Activated T-cell treated with anti-CD3 and anti-CD28 coated beads, Interleukin-2, amount 50 U/mL, for 48 hours (primary cell): ENCODE measurements at places on chromosomes 3 and 15.

DNA sequence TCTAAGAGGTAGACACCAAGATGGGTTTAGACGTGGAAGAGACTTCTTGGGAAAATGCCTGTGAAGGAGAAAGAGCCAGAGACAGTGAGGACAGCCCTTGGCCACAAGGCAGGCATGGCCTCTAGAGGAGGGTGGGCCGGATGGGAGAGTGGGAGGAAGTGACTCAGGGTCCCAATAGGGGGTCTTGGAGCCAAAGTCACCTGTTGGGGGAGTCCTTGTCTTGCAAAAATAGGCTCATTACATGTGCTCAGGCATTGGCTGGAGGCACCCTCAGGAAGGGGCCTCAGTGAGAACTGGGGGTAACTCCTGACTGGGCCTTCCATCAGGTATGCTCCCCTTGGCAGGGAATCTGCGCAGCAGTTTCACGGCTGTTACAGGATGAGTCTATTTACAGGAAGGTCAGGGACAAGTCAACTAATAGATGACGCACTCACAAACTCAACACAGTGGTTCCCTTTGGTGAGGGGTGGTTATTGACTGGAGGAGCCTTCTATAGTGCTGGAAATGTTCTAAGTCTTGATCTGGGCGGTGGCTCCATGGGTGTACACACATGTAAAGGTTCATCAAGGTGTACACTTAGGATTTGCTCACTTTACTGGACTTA, 259.6 kb downstream of the XXYLT1 start:
- DNase-seq, result no peak

GRCh38 chr3:138297059-138297607, 32.5 kb downstream of the NME9 start:
- DNase-seq, result peak; percentile 39

DNA sequence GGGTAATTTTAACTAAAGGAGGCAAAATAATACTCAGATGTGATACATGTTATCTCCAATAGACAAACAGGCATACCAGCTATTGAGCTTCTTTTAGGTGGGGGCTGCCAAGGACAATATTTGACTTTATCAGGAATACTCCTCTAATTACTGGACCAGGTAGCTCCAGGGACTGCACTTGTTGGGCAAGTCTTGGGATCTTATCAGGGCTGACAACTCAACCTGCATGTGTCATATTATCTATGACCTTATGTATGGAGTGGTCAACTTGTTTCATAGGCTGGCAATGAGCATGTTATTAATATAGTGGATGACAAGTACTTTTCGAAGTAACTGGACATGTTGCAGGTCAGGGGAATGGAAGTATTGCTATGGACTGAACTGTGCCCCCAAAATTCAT, 15.0 kb upstream of the ZNF445 start:
- no peak for DNase-seq

- DNase-seq, result no peak
These were observed 26.0 kb upstream of the BOC start for GRCh38 chr3:113185194-113185835.

- DNase-seq, result no peak
These were observed 133.9 kb downstream of the MYLK start for GRCh38 chr3:123750209-123750608.

DNA sequence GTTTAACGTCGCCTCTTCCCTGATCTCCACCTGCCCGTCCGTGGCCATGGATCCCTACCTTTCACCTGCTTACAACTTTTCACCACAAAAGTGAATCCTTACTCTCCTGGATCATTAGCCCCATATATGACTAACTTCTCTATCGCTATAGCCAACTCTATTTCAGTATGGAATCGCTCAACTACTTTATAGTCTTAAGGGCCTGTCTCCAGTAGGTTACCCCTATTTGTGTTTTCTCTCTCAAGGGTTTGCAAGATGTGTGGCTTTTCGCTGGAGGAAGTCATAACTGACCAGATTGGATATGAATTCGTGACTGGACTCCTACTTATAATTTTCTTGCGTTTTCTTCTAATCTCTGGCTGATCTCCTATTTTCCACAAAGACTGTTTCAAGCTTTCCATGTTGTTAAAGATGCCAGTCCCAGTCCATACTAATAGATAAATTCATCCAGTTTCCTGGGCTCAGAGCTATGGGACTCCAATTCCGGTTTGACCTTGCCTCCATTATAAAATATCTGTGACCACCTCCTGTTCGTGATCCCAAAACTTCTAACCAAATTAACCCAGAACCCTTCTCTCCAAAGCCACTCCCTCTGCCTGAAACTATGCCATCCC, 1.3 kb upstream of the STAG1 start:
- no peak for DNase-seq

DNA sequence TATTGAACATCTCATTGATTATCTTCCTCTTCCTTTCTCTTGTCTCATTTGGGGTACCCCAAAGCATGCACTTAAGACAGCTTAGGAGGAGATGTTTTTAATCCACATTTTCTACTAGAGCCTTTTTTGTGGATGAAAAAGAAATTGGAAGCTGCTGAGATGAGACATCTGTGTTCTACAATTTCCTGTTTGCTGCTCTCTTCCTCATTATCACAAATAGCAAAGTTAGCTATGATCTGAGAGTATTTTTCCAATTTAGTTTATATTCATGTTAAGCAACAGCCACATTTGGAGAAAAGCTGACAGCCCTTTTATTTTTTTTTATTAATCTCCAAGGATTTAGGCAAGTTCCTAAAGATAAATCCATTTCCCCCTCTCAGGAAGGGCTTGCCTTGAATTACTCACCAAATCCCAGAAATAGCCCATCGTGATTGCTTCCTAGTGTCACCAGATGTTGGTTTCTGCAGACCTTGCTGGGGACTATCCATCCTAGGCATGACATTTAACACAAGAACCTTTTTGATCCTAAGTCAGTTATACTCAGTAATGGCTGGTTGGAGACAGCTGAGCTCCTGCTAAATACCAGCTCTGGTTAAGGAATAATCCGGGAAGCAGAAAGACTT, 70.8 kb upstream of the FILIP1L start:
- no peak for DNase-seq

DNA sequence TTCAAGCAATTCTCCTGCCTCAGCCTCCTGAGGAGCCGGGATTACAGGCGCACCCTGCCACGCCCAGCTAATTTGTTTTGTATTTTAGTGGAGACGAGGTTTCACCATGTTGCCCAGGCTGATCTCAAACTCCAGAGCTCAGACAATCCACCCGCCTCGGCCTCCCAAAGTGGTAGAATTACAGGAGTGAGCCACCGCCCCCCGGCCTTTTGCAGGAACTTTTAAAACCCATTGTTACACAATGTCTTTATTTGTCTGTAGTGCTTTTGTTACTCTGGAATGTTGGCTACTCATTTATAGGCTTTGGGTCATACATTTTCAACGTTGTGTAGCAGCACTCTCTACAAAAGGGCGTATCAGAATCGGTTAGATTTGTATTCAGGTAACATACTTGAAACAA, 499.1 kb downstream of the ROBO2 start:
- no peak for DNase-seq

- DNase-seq, result no peak
These were observed 240.3 kb downstream of the FGF12 start for GRCh38 chr3:192487033-192487432.

GRCh38 chr3:87120881-87121280, 106.2 kb upstream of the CHMP2B start:
- no peak for DNase-seq

- no peak for DNase-seq
These were observed 189.3 kb upstream of the TPM1 start for GRCh38 chr15:62853114-62853840.

DNA sequence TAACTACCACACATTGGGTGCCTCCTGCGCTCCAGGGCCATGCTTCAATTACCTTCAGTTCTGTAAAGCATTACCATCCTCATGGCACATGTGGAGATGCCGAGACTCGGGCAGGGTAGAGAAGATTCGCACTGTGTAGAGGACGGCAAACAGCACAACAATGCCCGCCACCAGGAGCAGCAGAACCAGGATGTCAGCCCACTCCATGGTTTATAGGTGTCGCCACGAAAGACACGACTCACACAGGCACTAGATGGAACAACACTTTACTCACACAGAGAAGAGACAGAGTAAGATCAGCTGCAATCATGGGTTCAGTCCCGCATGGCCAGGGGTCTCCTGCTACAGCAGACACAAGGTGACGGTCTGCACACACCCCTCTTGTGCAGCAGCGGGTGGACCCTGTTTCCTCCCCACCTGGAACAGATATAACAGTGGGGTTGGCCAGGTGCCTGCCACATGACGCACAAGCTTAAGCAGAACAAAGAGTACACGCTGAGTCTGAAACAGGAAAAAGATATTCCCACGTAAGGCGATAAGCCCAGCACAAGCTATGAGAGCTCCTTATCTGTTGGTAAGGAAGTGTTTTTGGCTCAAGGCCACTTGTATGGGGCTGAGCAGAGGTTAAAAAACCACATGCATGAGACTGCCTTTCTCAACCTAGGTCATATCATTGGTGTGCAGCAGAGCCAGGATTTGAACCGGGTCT, 2.5 kb upstream of the TBC1D21 start:
- DNase-seq, result no peak

GRCh38 chr15:52351206-52351908, 55.8 kb upstream of the MYO5C start:
- no peak for DNase-seq

DNA sequence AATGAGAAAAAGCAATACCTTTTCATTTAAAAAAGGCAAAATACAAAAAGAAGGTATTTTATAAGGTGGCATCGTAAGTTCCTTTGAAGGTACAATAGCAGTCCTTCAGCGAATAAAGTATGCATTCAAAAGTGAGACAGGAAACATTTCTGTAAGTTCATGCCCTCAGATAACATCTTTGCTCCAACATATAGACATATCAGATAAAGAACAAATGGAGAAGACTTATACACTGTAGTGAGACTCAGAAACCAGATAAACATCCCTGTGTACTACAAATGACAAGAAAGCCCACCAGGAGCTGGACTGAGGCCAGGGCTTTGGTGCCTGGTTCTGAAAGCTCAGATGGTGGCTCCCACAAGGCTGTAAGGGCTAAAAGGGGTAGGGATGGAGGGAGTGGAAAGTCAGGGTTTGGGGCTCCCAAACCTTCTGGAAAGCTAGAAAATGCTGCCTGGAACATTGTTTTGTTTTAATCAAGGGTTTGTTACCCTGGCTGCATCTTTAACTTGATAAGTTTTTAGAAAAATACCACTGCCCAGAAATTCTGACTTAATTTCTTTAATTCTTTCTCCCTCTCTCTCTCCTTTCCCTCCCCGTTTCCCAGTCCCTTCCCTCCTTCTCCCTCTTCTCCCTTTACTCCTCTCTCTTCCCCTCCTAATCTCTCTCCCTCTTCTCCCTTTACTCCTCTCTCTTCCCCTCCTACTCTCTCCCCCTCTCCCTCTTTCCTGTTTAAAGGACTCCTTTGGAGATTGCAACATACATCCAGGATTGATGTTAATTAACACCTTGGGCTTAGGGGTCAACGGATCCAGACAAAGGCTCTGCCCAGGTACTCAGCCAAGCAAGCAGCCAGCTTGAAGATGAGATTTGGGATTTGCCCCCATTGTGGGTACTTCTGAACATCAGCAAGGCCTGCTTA, 126.1 kb downstream of the AQP9 start:
- no peak for DNase-seq

DNA sequence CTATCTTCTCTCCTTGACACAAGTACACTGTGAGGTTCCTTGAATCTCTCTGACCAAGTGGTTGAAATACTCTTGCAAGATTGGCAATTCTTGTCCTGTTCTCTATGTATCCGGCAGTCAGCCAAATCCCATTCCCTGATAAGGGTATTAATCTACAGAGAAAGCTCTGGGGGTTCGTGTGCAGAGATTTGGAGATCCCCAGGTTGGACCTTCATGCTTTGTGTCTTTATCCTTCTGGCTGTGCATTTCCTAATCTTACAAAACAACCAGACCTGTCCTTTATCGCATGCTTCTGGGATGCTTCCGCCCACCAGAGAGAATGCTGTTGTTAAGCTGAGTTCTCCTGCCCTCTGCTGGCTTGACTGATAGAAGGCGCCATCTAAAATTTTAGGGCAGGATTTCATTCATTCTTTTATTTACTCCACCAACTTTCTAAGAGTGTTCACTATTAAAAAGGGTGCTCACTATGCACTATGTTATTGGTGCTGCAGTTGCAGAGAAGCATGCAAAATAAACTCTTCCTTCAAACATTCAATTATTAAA, 8.6 kb upstream of the SST start:
- peak; percentile 39 for DNase-seq

- no peak for DNase-seq
These were observed 188.4 kb downstream of the RAP2B start for GRCh38 chr3:153350420-153350819.

GRCh38 chr3:160612386-160613075, 47.2 kb upstream of the KPNA4 start:
- DNase-seq, result no peak

GRCh38 chr15:78355177-78355576, 15.0 kb downstream of the CRABP1 start:
- DNase-seq, result no peak

GRCh38 chr15:69930754-69931153, 167.0 kb downstream of the TLE3 start:
- no peak for DNase-seq

DNA sequence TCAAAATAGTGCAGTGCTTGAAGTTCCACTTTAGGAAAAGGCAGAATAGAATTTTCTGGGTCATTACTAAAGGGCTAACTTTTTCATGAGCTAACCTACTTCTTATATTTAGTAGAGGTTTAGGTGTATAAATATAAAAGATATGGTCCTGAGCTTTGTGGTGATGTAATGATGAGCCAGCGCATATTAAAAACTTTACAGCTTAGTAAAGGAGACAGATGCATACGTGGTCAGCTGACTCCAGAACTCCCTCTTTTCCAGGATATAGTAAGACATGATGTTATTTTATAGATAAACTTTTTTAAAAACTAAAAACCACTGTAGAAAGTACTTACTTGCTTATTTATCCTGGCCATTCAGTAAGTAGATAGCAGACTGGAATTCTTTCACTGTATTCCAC, 895.0 kb downstream of the CADM2 start:
- no peak for DNase-seq

- no peak for DNase-seq
These were observed 116.8 kb downstream of the TMEM266 start for GRCh38 chr15:76176487-76177085.

GRCh38 chr3:27186013-27186412, 183.2 kb downstream of the NEK10 start:
- DNase-seq, result no peak

DNA sequence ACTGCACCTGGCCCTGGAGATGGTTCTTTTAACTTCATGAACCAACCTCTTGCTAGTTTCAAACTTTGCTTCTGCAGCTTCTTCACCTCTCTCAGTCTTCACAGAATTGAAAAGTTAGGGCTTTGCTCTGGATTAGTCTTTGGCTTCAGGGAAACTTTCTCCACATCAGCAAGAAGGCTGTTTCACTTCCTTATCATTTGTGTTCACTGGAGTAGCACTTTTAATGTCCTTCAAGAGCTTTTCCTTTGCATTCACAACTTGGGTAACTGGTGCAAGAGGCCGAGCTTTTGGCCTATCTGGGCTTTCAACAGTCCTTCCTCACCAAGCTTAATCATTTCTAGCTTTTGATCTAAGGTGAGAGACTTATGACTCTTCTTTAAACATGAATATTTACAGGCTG, 15.7 kb upstream of the TM2D3 start:
- no peak for DNase-seq

GRCh38 chr3:120095979-120096426, 1.8 kb upstream of the GSK3B start:
- no peak for DNase-seq

- no peak for DNase-seq
These were observed 48.6 kb downstream of the UNC13C start for GRCh38 chr15:54026891-54027290.
